Hematopoietic multipotent progenitor cell treated with erythropoietin and hydrocortisone succinate and interleukin-3 and kit ligand, for 6 days (in vitro differentiated cells): ENCODE measurements at places on chromosomes 1 and 21.

GRCh38 chr21:36768496-36768895, 69.6 kb downstream of the SIM2 start:
- DNase-seq: no peak

DNA sequence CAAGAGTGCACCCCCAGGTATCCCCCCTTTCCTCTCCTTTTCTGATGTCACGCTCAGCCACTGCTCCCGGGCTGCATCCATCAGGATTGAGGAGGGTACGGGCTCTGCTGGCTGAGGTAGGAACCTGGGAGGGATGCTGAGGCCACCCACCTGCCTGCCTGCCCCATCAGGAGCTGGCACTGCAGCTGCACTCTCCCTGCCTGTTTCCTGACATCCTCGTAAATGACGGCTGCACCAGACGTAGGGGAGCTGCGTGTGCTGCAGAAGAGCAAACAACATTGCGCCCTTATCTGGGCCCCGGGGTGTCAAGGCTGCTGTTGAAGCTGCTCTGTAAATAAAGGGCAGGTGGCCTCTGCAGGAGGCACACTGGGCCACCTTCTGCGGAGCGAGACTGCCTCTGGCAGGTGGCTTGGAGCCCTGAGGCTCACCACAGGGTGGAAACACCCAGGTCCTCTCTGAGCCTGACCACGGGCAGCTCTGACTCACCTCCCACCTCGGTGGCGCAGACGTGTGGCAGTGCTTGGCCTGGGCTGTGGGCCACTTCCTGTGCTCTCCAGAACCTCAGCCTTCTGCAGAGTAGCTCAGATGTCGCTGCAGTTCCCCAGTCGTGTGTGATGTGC, 30.9 kb downstream of the SNAP47 start:
- peak; percentile 46 for DNase-seq

DNA sequence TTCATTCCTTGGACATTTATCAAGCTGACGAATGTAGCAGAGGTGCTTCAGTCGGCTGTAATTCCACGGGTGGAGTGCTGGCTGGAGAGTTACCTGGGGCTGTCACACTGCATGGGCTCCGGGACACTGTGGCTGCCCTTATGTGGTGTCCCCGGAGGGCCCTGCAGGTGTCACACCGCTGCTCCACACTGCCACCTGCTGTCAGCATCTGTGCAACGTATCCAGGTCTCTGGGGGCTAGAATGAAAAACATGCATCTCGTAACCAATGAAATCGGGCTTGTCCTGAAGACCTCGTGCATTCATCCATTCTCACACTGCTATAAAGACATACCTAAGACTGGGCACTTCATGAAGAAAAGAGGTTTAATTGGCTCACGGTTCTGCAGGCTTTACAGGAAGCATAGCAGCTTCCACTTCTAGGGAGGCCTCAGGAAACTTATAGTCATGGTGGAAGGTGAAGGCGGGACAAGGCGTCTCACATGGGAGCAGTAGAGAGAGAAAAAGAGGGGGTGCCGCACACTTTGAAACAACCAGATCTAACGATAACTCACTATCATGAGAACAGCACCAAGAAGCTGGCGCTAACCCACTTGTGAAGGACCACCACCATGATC, 46.7 kb upstream of the PCBP3 start:
- peak; percentile 85 for DNase-seq

- peak; percentile 67 for DNase-seq
Observed at GRCh38 chr1:230922620-230923019, 54.3 kb upstream of the C1orf198 start.

- no peak for DNase-seq
Observed at GRCh38 chr1:39229504-39229903, 25.0 kb downstream of the MACF1 start.

DNA sequence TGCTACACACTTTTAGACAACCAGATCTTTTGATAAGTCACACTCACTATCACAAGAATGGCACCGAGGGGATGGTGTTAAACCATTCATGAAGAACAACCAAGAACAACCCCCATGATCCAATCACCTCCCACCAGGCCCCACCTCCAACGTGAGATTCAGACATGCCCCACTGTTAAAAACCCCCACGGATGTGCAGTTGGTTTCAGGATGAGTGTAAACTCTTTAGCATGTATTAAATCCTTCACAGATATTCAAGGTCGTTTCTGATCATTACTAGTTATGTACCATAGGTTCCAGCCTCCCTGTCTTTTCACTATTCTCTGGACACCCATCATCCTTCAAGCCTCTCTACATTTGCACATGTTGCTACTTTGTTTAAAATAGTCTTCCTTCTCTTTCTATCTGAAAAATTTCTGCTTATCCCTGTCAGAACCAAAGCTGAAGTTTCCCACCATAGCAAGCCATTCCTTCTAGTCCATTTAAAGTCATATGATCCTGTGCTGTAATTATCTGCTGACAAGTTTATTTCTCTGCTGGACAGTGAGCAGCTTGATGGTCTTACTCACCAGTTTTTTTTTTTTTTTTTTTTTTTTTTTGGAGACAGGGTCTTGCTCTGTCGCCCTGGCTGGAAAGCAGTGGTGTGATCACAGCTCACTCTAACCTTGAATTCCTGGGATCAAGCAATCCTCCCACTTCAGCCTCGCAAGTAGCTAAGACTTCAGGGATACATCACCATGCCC, 36.8 kb downstream of the MAP10 start:
- no peak for DNase-seq

- no peak for DNase-seq
Observed at GRCh38 chr1:162680419-162681121, 48.3 kb downstream of the DDR2 start.

- DNase-seq: no peak
Observed at GRCh38 chr1:86472767-86473166, 4.0 kb downstream of the CLCA1 start.

DNA sequence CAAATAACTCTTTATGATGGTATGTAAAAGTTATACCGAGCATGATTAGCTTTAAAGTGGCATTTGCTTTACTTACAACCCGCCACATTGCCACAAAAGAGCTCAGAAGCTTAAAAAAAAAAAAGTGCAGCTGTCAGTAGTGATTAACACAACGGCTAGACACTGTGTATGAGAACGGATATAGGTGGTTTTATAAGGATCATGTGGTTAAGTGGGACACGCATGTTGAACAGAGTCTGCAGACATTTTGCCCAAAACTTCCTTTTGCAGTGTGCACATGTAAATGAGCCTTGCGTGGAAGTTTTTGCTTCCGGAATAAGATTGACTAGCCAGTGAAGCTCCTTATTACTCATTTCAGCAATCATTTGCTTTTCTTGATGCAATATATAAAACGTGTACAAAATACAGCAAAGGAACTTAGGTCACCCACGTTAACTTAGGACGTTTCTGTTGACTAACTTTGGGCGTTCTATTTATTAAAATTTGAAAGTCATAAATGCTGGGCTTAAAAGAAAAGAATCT, 58.7 kb upstream of the RGS1 start:
- peak; percentile 88 for DNase-seq

DNA sequence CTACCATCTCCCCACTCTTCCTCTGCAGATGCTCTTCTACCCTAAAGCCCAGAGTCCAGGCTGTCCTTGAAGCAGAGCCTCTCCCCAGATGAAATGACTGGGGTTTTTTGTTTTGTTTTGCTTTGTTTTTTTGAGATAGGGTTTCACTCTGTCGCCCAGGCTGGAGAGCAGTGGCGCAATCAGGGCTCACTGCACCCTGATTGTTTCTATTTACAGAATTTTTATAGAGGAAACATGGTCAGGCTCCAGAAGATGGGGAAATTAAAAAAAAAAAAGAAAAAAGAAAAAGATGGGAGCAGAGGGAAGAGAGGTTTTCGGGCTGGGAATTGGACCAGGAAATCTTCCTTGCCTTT, 43.7 kb upstream of the ZNF281 start:
- DNase-seq: no peak

DNA sequence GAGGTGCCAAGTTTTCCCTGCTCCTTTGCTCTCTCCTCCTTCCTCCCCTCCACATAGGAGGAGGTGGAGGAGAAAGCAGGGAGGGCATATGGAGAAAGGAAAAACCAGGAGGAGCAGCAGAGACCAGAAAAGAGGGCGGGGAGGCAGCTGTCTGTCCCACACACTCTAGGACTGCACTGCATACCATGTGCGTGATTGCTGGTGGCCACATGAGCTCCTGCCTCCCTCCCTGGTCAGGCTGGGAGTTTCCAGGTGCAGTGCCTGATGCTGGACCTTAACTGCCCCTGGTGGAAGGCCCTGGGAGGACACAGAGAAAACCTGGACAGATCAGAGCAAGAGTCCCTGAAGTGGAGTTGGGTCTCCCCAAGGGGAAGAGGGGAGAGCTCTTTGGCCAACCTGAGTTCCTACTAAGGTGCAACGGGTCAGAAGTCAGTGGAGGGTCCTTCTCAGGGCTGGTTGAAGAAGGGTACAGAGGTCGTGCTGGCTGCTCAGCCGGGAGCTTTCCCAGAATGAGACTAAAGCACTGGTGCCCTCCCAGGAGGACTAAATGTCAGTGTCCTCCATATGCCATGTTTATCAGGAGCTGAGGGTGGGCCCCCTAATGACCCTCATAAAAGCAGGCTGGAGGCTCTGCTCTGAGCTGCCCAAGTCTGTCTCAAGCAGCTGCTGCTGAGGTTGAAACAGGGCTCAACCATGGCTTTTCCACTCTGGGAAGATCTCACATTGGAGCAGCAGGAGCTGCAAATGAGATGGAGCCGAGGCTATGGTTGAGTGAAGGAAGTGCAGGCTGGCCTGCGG, 3.5 kb upstream of the LGR6 start:
- no peak for DNase-seq

DNA sequence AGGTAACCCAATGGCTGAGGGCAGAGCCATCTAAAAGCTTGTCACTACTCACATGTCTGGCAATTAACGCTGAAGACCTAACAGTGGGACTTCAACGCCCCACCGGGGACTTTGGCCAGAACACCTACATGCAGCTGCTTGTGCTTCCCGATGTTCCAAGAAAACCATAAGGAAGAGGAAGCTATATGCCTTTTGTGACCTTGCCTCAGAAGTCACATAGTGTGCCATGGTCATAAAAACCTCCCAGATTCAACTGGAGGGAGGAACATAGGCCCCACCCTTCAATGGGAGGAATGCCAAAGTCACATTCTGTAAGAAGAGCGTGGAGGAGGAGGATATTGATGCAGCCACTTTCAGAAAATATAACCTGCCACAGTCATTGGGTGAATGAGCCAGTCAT, 147.8 kb upstream of the MAGI3 start:
- peak; percentile 54 for DNase-seq

- DNase-seq: no peak
Observed at GRCh38 chr1:205576011-205576410, 55.8 kb downstream of the ELK4 start.

DNA sequence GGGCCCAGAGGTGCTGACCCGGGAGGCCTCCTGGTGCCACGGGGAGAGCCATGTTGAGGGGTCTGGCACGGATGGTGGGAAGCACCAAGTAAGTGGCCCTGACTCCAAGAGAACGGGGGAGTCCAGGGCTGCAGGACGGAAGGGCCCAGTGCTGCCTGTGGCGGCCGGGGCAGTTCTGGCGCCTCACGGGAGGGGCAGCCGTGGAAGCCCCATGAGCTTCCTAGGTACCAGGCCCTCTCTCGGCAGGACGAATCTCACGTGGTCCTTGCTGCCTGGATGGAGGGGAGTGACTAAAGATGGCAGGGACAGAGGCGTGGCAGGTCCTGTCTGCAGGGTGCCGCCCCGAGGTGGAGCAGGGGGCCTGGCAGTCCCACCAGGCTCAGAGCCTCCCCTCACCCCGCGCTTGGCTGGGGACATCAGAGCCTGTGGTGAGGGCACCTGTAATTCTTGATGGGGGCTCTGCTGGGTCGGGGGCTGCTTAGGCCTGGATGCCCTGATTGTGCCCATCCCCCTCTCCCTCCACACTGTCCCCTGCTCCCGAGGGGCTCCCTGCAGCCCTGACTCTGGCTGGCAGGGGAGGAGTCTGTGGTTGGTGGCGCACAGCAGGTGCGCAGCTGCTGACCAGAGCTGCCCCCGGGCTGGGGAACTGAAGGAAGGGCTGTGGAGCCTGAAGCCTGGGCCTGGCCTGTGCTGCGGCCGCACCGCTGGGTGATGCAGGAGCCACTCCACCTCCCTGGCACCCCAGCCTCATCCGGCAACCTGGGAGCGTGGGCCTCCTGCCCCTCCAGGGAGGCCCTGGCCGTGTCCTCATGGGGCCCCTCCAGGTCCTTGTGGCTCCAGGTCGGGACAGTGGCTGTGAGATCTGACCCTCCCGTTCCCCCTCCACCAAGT, 31.4 kb downstream of the POFUT2 start:
- peak; percentile 55 for DNase-seq

DNA sequence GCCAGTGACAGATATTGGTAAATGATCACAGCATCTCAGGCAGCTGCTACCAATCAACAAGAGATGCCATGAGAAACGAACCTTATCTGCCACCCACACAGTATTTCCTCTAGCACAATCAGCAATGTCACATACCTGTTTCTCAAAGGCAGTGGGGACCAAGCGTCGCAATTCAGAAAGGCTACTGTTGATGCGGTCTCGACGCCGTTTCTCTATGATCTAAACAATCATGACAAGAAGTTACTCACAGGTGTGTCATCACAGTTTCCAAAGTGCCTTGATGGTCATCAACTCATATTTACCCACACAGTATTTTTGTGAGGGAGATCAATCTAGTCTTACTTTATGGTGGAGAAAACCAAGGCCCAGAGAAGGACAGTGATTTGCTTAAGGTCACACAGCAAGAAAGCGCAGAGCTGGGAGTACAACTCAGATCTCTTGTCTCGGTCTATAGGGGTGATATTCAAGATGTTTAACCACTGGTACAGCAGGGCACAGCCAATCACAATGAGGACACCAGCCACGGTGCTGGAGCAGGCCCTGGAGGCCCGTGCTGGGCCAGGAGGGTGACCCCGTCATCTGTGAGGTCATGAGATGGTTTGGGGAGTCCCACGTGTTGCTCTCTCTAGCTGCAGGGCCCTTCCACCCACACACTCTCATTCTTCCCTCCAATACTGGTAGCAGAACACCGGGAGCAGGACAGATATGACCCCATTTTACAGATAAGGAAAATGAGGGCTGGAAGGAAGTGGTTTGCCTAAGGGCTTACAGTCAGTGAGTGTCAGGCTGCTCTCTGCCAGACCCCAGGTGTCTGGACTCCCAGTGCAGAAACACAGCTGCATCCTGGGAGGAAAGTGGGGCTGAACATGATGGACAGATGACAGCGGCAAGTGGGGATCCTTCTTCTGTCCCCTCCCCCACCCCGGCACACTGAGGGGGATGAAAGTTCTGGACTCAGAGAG, 7.8 kb downstream of the HEYL start:
- DNase-seq: peak; percentile 27

GRCh38 chr1:36884029-36884701, 150.2 kb downstream of the GRIK3 start:
- DNase-seq: no peak

- DNase-seq: peak; percentile 64
Observed at GRCh38 chr21:25967181-25967900, 203.2 kb downstream of the APP start.

- no peak for DNase-seq
Observed at GRCh38 chr1:2496087-2496622, 20.1 kb downstream of the PLCH2 start.

DNA sequence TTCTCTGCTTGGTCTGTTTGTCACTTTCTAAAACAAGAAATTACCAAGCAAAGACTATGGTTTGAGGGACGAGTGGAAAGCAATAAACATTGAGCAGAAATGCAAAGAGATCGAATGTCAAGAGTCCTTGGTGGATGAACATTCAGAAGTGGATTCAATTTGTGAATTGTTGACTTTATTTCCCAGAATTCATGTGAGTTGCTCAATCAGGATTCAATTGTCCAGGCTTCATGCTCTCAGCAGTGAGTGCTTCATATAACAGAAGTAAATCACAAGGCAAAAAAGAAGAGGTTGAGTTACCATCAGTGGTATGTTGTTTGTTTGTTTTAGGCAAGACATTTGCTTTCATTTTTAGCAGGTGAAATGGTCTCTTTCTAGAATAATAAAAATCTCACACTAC, 31.9 kb downstream of the NGF start:
- no peak for DNase-seq
